ENCODE measurements at places on chromosomes 6 and 20.
A peak's percentile ranks its signal among the peaks of the same experiment; 100 is the strongest.

DNA sequence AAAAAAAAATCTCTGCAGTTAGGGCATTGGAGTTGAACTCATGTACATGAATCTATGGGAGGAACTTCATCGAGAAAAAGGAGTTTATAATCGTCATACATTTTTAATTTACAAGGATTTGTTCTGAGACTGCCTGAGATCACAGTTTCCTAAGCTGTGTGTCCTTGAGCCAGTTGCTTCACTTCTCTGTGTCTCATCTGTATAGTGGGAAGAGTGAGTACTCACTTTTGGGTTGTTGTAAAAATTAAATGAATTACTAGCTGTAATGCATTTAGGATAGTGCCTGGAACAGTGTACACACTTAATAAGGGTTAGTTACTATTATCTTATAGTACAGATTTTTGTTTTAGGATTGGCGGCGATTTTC is 42.5 kb downstream of the EYA2 start:
- no peak for DNase-seq

- DNase-seq, result no peak
Observed at GRCh38 chr6:31813465-31813849, 1.6 kb downstream of the HSPA1L start.

DNA sequence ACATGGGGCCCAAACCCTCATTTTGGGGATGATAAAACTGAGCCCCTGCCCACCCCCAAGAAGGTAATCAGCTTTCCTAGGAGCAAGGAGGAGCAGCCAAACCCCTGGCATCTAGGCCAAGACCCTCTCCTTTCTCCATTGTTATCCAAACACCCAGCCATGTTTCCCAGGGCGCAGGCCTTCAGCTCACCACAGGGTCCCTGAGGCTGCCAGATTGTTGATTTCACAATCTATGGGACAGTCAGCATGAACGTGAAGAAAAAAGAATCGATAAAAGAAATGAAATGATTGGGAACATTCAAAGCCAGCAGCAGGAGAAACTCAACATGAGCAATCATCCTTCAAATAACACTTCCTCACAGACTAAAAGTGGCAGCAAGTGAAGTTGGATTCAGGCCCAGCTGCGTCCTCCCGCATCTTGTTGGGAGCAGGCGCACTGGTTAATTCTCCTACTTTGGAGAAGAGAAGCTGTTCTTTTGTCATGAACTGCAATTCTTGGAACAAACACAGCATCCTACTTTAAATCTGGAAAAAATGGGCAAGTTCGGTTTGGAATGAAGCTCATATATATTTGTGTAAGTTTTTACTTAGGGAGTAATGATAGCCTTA is 241.8 kb upstream of the PRDM1 start:
- DNase-seq, result no peak

DNA sequence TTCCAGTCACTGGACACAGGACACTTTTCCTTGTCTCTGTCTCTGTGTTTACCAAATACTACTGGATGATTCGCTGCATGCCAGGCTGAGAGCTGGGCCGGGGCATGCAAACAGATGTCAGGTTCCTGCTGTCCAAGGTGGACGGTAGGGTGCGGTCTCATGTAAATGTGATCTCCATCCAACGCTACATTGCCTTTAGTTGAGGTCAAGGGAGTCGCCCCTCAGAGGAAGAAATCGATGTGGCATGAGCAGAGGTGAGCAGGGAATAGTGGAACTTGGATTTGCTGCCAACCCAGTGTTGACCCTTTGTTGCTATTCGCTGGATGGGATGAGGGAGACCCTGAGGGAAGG is 9.8 kb upstream of the TOX2 start:
- DNase-seq, result no peak

GRCh38 chr20:63025534-63026331 is 19.0 kb upstream of the BHLHE23 start:
- no peak for DNase-seq

DNA sequence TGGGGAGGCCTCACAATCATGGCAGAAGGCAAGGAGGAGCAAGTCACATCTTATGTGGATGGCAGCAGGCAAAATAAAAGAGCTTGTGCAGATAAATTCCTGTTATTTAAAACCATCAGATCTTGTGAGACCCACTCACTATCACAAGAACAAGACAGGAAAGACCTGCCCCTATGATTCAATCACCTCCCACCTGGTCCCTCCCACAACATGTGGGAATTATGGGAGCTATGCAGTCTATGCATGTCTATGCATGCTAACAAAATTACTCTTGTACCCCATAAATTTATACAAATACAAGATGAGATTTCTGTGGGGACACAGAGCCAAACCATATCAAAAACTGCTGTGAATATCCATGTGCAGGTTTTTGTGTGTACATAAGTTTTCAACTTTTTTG is 25.6 kb upstream of the SCP2D1 start:
- DNase-seq, result no peak

- DNase-seq, result no peak
Observed at GRCh38 chr6:24899997-24900325, 35.8 kb downstream of the RIPOR2 start.

DNA sequence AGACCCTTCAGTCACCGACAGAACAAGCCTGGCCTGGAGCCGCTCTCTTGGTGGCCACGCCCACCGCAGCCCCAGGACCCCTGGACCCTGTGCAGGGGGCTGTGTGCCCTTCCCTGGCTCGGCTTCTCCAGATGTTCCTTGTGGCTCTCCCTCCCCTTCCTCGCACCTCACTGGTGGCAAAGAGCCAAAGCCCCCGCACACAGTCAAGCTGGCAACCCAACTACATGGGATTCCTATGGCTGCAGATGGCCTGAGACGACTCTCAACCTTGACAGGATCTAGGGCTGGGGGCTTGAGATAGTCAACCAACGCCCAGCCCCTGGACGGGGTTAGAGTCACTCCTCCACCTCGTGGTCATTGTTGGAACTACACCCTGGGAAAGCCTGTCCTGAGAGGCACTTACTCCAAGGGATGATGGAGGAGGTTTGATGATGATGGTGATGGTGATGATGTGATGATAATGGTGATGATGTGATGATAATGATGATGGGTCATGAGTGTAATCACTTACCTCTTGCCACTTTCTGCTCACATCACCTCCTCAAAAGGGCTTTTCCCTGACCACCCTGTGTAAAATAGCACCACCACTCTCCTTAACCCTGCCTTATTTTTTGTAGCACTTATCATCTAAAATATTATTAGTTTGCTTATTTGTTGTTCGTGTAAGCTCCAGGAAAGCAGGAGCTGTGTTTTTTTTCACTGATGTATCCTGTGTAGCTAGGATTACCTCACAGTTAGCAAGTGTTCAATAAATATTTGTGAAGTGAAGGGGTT is 278.4 kb downstream of the LRFN2 start:
- DNase-seq, result peak; percentile 47

- DNase-seq, result no peak
Observed at GRCh38 chr6:99810942-99811620, 182.9 kb downstream of the MCHR2 start.

- no peak for DNase-seq
Observed at GRCh38 chr20:16514140-16514539, 59.1 kb downstream of the KIF16B start.

GRCh38 chr6:157091856-157092460 is 231.4 kb downstream of the TMEM242 start:
- DNase-seq, result no peak

- DNase-seq, result no peak
Observed at GRCh38 chr6:142635130-142635529, 309.8 kb downstream of the HIVEP2 start.
